ENCODE measurements at places on chromosomes 11 and 22.

DNA sequence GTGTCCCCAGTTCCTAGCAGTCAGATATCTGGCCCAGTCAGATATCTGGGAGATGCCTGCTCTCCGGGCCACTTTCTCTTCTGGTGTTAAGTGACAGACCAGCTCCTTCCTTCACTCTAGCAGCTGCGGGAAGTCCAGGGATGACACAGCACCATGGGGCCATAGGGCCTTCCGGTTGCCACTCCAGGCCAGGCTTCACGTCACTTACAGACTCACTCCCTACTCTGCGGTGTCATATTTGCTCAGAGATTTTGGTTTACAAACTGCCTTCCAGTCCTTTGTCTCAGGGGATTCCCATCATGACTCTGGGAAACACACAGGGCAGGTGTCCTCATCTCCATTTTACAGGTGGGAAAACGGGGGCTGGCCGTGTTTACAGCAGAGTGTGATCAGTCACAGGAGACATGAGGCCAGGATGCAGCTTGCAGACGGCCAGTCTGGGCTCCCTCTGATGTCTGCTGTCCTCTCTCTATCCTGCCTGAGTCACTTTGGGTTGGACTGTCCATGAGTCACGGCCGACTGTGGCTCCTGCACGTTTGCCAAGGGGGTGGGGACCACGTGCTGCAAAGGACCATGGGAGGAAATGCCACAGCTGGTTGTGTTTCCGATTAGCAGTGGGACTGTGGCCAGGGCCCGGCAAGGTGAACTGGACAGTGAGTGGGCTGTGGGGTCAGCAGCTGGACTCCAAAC lies 8.2 kb upstream of the TBC1D22A start:
- no peak for DNase-seq

DNA sequence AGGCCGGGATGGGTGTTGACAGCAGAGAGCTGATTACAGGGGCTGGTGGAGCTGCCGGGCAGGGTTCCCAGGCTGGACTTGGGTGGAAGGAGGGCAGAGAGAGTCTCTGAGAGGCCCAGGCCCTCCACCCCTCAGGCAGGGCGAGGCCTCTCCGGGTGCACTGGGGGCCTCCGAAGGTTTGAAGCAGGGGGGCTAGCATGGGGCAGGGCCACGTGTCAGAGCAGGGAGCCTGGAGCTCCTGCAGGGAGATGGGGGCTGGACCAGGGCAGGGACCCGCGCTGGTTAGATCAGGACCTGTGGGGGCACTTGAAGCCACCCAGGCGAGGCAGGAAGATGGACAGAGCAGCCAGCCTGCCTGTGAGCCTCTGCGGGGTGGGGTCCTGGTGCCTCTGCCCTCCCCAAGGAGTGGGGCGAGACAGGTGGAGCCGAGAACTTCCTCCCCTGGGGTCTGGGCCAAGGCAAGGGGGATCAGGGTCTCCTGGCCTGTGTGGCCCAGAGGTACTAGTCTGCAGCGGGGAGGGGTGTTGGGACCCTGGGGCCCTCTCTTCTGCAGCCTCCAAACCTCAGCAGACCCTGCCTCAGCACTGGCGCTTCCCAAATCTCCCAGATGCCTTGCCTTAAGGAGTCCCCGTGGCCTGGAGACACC lies 911 bp downstream of the PANX2 start:
- no peak for DNase-seq

DNA sequence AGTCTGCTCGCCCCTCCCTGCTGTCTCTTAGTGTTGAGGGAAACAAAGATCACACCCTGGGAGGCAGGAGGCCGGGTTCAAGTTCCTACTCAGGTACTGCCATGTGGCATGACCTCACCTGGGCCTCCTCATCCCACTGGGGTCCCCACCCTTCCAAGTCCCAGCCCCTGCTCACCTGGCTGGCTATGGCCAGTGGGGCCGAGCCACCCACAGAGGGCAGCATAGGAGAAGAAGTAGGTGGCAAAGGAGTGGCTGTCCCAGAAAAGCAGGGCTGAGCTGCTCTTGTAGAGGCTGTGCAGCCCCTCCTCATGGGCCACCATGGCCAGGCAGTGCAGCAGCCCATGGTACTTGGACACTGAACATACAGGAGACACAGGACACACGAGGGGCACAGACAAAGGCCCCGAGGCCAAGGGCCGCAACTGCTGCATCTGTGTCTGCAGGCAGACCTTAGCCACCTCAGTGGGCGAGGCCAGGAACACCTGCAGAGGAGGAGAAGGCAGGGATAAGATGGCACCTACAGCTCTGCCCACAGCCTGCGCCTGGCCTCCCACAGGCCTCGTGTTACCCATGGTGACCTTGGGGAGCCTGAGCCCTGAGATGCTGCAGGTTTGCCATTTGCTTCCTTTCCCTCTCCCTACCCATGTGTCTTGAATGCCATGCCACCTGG lies 50.6 kb upstream of the MPEG1 start:
- no peak for DNase-seq

GRCh38 chr11:33582636-33583325 lies 117.8 kb downstream of the C11orf91 start:
- DNase-seq = no peak

DNA sequence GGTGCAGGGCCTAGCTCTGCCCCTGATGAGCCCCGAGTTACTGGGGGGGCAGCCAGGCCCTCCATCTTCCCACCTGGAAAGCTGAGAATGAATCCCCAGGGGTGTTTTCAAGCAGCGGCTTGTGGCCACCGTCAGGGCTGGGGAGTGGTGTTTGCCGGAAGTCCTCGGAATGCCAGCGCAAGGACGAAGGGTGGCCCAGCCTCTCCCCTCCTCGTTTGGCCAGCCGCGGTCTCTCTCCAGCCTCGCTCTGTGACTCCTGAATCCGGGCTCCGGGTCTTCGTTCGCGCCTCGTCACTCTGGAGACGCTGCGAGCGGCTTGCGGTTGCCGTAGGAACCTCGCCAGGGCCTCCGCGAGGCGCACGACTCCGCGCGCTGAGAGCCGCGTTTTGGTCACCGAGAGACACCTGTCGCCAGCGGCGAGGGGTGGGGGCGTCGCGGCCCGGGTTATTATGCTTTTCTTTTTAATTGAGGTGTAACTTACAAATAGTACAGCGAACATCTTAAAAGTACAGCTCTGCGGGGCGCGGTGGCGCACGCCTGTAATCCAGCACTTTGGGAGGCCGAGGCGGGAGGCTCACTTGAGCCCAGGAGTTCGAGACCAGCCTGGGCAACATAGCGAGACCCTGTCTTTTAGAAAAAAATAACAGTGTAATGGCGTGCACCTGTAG lies 6.3 kb upstream of the KDELR3 start:
- DNase-seq = no peak

All from cerebellar nuclear complex (tissue), 1 donor.